Endodermal cell (in vitro differentiated cells): ENCODE measurements at places on chromosomes 11 and 22. TPM values are rescaled to one million over a fixed set of nuclear protein-coding genes. Genes with fewer than 3 reads are reported as not detected.

The CLDN5 gene
- 0.65 to 0.84 TPM (median 0.66 TPM) in 3 replicates for total RNA-seq

The KCNK4 gene
- total RNA-seq, result not detected in 2 replicates

DNA sequence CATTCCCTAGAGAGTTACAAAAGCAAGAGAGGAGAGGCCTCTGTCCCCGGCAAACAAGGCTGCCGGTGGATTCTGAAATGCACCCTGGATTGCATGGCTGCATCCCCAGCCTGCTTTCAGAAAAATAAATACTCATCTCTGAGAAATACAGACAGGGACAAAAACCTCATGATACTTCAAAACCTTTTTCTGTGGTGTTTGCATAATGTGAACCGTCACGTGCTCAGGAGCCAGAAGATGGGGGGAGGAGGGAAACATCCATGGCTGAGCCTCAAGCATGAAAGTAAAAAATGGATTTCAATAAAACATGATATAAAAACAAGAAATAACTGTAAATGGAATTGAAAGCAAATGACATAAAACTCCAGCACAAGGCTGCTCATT, 198.5 kb upstream of the NCAM1 start:
- no peaks in the 10 kb centered on the region for H3K4me1 ChIP-seq
- H3K27ac ChIP-seq, result no peak overlapping the region
- DNase-seq, result no peak

- DNase-seq, result no peak
- H3K36me3 ChIP-seq, result peaks cover 87% of the 10 kb centered on the region
- no peaks in the 10 kb centered on the region for H3K27me3 ChIP-seq
- no peak overlapping the region for H3K4me3 ChIP-seq
These were observed 17.0 kb downstream of the HMGXB4 start for GRCh38 chr22:35274154-35274871.

DNA sequence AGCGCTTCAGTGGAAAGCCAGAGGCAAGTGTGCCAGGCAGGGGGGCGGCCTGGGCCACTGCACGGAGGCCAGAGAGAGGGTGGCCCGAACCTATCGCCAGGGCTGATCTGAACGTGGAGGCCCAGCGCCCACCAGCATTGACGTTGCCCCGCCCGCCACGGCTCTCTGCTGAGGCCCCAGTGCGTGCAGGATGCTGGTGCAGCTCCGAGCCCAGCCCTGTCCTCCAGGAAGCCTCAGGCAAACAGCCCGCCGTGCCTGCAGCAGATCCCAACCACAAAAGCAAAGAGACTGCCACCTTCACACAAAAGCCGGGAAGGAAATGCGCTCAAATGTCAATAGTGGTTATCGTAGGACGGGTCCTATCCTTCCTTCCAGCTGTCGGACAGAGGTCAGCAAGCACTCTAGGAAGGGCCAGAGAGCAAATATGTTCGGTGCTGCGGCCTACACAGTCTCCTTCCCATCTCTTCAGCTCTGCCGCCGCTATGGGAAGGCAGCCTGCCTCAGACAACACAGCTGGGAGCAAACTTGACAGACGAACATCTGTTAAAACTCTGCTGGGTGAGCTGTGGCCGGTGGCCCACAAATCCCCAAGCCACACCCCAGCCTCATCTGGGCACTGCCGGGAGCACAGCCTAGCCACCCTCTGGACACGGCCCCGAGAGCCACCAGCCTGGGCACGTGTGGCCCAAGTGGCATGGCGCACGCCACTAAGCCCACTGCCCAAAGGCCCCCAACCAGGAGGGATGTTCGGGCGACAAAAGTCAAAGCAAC, 146.2 kb downstream of the CRYBB2 start:
- no peaks in the 10 kb centered on the region for H3K27me3 ChIP-seq
- H3K36me3 ChIP-seq, result no peaks in the 10 kb centered on the region
- no peaks in the 10 kb centered on the region for H3K4me1 ChIP-seq

DNA sequence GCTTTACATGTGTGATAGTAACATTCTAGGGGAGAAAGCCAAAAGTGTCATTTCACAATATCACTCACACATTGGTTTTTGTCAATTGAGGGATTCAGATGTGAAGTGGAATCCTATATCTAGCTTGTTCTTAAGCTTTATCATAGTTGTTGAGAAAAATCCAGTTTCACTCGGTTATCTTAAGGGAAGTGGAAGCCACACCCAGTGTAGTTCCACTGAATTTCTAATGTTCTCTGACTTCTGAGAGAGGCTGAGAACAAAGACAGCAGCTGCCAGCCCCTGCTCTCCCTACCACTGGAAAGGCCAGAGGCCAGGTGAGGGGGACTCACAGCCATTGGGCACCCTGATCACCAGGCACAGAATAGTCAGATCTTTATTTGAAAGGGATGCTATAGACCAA, 53.7 kb downstream of the THAP12 start:
- H3K27me3 ChIP-seq, result peaks cover 41% of the 10 kb centered on the region
- H3K4me1 ChIP-seq, result no peaks in the 10 kb centered on the region
- no peaks in the 10 kb centered on the region for H3K36me3 ChIP-seq
- no peak for DNase-seq
